Fibroblast of the aortic adventitia (primary cell): ENCODE measurements at places on chromosomes 13 and 19.
A peak's percentile ranks its signal among the peaks of the same experiment; 100 is the strongest.

DNA sequence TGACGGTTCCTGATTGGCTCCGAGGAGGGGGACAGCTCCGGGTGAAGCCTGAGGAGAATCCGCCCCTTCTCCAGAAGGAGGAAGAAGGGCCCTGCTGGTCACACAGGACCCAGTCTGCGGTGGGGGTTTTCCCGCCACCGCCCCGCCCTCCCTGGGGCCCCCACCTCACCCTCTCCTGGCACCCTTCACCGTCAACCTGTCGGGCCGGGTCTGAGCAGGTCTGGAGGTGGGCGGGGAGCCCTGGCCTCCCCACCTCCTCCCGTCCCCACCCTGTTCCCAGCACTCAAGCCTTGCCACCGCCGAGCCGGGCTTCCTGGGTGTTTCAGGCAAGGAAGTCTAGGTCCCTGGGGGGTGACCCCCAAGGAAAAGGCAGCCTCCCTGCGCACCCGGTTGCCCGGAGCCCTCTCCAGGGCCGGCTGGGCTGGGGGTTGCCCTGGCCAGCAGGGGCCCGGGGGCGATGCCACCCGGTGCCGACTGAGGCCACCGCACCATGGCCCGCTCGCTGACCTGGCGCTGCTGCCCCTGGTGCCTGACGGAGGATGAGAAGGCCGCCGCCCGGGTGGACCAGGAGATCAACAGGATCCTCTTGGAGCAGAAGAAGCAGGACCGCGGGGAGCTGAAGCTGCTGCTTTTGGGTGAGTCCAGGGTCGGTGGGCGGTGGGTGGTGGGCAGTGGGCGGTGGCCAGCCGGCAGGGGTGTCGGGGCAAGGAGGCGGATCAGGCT is at the start of gene GNA15:
Gene GNA15, plus strand, starts transcription at position 73 of the 723 bp plus-strand sequence. Its CDS starts 418 bp downstream, at position 491.
- DNase-seq = no peak

DNA sequence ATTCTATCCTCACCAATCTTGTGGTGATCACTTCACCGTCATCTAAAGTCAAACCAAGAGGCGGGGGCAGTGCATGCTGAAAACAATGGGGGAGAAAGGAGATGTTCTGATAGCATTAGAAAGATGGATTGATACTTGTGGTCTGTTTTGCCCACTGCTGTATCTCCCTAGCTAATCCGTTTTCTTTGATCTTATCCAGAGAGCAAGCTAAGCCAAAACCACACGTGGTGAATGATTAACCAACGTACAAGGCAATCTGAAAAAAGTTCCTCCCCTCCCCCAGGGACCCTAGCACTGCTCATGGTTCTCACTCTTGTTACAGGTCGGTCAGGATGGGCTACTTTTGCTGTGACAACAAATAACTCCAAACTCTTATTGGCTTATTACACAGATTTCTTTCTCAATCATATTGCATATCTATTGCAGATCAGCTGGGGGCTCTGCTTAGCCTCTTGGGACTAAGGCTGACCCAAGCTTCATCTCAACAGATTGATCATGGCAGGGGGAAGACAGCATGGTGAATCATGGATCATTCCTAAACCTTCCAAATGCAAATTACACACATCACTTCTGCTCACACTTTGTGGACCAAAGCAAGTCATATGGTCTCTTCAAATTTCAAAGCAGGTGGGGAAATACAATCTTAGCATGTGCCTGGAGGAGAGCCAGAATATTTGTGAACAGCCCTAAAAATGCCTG is 11.9 kb upstream of the C13orf42 start:
- DNase-seq = peak; percentile 5

- no peak for DNase-seq
Observed at GRCh38 chr19:21691661-21692060, 75.7 kb downstream of the ZNF100 start.

GRCh38 chr13:32707471-32707870 is 121.2 kb downstream of the PDS5B start:
- DNase-seq = no peak

DNA sequence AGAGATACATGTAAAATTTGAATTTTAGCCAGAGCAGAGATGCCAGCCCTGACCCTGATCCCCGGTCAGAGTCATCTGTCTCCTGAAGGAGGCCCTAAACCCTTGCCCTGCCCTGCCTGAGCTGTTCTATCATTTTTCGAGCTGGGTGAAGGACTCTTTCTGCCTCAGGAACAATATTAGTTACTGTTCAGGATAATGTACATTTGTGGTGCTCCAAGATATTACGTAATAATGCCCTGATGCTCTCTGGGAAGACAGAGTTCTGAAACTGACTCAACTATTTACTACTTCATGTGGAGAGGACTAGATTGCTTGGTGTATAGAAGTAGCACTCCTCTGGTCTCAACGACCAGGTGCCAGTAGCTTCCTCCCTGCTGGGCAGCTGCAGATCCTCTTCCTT is 37.9 kb upstream of the UBL3 start:
- peak; percentile 25 for DNase-seq
